EH (cell line): ENCODE measurements at places on chromosomes 6 and 20.
A peak's percentile ranks its signal among the peaks of the same experiment; 100 is the strongest.

DNA sequence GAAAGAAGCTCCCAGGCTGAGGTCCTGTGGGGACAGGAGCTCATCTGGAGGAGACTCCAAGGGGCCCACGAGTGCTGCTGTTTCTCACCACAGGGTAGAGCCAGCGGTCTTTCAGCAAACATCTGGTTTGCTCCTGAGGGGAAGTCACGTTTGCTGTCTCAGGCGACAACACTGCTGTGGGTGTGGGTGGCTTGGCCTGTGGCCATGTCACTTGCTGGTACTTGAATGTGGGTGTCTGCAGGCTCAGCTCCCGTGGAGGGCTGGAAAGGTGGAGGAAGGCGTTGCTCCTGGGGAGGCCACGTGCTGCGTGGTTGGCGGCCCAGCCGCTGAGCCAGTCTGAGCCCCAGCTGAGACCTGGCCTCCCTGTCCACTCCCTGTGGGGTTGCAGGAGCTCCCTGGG, 52.8 kb upstream of the MPC1 start:
- peak; percentile 9 for DNase-seq

DNA sequence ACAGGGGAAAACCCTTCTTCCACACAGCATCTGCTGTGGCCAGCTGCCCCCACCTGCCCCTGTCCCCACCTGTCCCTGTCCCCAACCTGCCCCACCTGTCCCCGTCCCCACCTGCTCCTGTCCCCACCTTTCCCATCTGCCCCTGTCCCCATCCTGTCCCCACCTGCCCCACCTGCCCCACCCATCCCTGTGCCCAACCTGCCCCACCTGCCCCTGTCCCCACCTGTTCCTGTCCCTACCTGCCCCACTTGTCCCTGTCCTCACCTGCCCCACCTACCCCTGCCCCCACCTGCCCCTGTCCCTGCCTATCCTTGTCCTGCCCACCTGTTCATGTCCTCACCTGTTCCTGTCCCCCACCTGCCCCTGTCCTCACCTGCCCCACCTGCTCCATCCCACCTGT, 6.4 kb upstream of the MYT1 start:
- no peak for DNase-seq

DNA sequence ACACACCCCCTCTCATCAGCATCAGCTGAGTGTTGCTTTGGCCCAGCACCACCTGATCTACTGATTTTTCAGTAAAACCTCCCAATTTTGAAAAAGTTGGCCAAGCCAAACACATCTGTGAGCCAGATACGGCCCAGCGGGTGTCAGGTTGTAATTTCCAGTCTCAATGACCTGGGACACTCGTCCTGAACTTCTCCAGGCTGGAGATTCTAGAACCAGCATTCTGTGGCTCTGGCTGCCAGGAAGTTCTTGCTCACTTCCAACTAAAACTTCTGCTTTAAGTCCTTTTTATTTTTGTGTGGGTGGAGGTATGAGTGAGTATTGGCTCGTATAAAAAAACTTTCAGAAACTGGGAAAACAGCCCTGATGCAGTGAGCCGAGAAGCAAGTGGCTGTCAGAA, 5.1 kb downstream of the KIAA1755 start:
- DNase-seq: peak; percentile 55

DNA sequence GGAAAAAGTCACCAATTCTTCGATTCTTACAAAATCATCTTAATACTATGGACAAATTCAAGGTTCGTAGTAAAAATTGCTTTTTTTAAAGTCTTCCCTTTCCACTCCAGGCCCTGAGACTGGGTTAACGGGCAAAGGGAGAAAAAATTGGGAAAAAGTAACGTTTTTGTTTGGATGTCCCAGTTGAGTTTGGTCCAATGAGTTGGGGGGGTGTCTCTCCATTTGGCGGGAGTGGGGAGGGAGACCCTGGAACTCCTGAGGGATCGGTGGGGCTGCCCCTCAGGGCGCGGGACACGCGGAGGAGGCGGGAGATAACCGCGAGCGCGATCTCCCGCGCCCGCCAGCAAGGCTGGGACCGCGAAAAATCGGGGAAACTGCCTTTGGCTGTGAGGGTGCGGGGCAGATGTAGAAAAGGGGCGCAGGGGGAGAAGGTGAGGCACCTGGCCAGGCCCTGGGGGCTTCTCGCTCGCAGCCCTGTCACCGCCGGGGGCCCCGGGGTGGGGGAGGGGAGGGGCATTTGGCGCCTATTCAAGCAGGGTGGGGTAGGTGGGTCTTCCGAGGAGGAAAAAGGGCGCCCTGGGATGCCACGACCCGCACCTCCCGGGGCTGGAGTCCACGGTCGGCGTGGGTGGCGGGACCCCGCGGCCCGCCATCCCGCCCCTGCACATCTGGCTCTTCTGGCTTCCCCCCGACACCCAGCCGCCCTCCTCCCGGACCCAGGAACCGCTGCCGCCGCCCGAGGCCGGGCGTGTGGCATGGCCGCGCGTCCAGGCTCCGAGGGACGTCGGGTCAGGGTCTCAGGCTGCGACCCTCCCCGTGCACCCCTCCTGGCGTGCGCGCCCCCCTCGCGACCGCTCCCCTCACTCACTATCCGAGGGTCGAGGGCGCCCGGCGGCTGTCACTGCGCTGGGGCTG, 595 bp downstream of the FBXO5 start:
- DNase-seq: no peak

DNA sequence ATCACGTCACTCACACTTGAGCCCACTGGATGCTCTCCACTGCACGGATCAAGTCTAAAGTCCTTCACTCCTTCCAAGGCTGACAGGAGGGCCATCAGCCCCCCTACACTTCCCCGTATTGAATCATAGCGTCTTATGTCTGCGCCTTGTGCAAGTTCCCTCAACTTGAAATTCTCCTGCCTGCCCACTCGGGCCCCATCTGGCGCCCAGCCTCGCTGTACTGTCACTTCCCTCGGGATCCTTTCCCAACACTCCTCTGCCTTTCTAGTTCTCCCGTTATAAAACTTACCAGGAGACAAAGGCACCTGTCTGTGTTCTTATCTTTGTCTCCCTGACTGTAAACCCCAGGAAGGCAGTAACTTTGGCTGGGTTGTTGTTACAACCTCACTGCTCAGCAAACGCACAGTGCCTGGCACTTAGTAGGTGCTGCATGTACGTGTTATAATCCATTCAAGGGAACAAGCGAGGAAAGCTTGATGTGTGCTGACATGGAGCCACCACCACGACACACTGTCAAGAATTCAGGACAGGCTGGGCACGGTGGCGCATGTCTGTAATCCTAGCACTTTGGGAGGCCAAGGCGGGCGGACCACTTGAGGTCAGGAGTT, 33.8 kb upstream of the ZFAND3 start:
- DNase-seq: no peak

- no peak for DNase-seq
Measured at GRCh38 chr20:63247671-63248228, 6.5 kb downstream of the NKAIN4 start.

DNA sequence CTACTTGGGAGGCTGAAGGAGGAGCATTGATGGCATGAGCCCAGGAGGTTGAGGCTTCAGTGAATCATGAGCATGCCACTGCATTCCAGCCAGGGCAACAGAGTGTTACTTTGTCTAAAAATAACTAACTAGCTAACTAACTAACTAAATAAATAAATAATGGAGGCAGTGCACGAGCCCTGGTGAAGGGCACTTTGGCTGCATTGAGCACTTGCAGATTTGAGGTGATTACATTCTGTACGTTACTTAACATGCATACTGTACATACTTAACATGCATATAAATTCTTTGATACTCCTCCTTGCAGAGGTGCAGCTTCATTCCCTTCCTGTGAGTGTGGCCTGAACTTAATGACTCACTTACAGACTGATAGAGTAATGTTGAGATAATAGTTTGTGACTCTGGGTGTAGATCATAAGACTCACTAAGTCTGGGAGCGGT, 10.7 kb downstream of the HLA-A start:
- DNase-seq: peak; percentile 95

GRCh38 chr6:36701401-36701991, 3.9 kb downstream of the RAB44 start:
- DNase-seq: peak; percentile 62

GRCh38 chr6:53290537-53291510, 57.9 kb downstream of the ELOVL5 start:
- DNase-seq: no peak

DNA sequence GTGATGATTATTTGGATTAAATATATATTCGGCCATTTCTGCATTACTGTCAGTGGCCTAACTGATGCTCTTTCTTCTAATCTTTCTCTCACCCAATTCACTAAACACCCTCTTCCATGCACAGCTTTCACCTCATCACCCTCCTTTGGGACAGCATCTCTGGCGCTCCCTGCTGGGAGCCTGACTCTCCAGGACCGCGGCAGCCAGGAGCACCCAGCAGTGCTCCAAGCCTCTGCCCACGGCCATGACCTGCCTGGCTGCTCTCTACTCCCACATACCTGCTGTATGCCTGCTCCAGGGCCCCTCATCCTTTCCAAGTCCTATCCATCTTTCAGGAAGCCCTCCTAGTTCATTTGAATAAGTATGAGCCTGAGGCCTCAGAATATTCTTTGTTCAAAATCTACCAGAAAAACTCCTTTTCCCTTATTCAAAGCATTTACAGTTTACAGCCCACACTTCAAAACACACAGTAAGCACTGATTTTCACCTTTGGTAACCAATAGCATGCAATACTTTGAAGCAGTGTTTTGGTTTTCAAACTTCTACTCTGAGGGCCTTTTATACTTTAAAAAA, 15.2 kb downstream of the CTCFL start:
- DNase-seq: peak; percentile 34

DNA sequence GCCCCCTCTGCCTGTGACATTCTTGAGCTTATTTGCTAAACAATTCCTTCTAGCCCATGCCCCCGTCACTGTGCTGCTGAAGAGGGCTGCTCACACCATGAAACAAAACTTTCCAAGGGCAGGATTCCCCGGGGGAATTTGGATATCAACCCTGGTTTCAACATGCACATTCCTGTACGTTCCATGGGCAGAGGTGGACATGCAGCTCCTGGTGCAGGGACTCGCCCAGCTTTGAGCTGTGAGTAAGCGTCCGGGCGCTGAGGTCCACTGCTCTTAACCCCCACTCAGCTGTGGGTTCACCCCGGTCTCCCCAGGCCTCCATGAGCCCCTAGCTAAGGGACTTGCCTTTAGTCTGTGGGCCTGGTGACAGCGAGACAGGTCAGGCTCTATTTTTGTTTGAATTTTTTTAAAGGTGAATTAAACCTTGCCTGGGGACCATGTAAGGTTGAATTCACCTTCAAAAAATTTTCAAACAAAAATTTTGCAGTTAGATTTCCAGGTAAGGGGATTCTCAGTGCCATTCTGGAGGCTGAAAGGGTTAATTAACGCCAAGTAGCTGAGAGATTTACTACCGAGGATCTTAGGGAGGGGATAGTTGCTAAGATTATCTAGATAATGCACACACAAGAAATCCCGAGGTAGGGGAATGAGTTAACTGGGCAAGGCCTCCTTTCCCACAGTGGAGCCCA, 70.3 kb upstream of the SLC22A23 start:
- DNase-seq: peak; percentile 25

- no peak for DNase-seq
Measured at GRCh38 chr6:170248111-170248805, 42.6 kb downstream of the DLL1 start.

DNA sequence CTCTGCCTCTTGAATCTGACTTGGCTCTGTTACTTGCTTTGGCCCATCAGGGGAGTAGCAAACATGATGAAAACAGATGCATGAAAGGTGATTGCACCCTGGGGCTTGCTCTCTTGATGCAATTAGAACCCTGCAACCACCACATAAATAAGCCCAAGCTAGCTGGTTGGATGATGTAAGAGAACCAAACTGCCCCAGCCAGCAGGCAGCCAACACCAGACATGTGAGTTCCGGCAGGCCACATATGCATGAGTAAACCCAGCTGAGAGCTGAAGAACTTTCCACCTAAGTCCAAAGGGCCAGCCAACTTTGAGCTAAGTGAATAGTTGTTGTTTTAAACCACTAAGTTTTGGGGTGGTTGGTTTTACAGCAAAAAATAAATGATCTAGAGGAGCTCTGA, 268.4 kb downstream of the FARS2 start:
- no peak for DNase-seq

- no peak for DNase-seq
Measured at GRCh38 chr6:170063851-170064602, 226.9 kb downstream of the DLL1 start.

- DNase-seq: peak; percentile 57
Measured at GRCh38 chr20:33387177-33387576, 14.1 kb downstream of the CDK5RAP1 start.
